ENCODE measurements at places on chromosomes 3 and 15.
A peak's percentile ranks its signal among the peaks of the same experiment; 100 is the strongest.

- DNase-seq = no peak
Observed at GRCh38 chr3:76352511-76353284, 567.3 kb upstream of the ZNF717 start.

- peak; percentile 60 for DNase-seq
Observed at GRCh38 chr3:197028728-197029510, 698 bp downstream of the MELTF start.

DNA sequence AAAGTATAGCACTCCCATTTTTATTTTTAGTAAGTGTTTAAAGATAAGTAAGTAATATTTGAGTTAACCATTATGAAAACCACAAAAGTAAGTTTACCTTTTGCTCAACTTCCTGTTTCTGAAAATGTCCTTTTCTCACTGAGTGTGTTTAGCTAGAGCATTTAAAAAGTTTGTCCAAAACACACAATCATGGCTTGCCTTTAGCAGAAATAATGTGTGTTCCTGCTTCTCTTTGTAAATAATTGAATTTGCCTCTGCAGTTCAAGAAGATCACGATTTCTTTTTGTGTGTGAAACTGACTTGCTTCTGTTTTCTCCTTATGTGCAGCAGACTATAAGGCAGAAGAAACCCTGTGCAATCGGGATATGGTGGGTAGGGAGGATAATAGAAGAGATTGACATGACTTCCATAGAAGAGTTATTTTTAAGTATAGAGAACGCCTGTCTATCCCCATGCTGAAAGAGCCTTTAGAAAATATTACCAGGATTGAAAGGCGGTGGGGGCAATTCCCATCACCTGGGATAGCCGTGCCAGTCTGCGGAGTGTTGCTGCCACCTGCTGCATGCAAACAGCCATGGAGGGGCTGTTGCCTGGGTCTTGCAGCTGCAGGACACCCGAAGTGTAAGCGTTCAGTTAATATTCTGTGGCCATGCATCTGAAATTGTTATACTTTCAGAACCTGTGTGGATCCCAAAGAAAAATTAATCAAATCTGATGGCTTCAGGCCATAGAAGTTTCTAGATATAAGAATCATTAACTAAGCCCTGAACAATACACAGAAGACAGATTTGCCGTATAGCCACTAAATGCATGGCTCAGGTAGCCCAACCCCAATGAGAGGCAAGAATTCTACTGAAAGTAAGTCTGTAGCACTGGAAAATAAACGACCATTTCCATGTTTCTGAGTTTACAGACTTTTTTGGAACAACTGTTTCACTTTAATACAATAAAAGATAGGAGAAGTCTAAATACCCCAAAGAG, 2.4 kb upstream of the CD96 start:
- peak; percentile 32 for DNase-seq

DNA sequence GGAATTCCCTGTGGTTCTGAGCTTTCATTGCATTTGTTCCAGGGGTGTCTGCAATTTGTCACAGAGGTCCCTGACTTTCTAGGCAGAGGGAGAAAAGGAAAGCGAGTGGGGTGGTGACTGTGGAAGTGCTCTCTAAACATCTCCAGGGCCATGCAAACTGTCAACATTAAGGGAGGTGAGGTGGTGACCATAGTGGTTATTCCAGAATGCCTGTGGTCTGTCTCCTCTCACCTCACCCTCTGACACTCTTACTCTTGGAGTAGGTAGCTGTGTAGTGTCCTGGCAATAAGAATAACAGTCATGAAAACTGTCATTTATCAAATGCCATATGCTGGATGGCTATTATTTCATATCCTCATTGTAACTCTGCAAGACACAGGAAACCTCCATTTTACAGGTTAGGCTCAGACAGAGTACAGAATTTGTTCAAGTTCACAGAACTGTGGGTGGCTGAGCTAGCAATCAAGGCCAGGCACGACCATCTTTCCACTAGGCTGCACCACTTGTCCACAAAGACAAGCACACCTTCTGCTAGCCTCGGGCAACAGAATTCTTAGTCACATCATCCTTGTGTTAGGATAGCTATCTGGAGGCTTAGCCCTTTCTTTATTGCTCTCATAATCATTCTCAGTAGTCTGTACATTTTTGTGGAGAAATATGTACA, 179.4 kb downstream of the CD47 start:
- DNase-seq = no peak

Measured in activated B cell treated with CpG ODN at 0.5 μM for 24 hours (primary cell).